Mesothelial cell of epicardium (in vitro differentiated cells): ENCODE measurements at places on chromosomes 11 and 22. TPM values are rescaled to one million over a fixed set of nuclear protein-coding genes. Genes with fewer than 3 reads are reported as not detected.

DNA sequence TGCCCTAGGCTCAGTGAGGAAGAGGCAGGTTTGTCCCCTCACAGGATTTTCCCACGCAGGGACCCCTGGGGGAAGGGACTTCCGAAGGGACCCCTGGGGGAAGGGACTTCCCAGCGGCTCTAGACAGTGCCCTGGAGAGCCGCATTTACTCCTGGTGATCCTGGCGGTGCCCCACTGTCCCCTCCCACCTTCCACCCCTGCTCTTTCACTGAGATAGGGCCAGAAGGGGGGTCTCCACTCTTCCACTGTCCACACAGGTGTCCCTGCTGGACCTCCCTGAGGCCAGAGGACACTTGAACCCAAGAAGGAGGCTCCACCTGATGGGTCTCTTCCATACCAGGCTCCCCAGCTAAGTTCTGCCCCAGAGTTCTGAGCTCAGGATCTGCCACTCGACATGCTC, 1333.9 kb downstream of the BRD1 start:
- no peak for DNase-seq

GRCh38 chr22:50184902-50185374, 775 bp upstream of the TRABD start:
- no peak for DNase-seq

DNA sequence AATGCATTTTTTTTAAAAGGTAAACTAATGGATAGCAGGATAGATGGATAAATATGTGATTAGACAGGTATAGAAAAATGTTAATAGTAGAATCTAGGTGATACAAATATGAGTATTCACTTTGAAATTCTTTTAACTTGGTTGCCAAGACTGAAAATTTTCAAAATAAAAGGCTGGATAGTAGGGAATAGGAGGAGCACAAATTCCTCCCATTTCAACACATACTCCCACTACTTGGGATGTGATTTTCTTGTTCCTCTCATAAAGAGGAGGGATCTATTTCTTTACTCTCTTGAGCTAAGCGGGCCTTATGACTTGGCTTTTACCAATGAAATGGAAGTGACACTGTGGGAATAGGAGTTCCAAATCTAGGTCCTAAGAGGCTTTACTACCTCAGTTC, 35.9 kb downstream of the PIK3C2A start:
- no peak for DNase-seq

- no peak for DNase-seq
Measured at GRCh38 chr22:50012211-50013181, at the start of gene IL17REL. TSS of gene IL17REL (minus strand) at chr22:50012765. CDS start at chr22:50012646, 119 bp downstream.

DNA sequence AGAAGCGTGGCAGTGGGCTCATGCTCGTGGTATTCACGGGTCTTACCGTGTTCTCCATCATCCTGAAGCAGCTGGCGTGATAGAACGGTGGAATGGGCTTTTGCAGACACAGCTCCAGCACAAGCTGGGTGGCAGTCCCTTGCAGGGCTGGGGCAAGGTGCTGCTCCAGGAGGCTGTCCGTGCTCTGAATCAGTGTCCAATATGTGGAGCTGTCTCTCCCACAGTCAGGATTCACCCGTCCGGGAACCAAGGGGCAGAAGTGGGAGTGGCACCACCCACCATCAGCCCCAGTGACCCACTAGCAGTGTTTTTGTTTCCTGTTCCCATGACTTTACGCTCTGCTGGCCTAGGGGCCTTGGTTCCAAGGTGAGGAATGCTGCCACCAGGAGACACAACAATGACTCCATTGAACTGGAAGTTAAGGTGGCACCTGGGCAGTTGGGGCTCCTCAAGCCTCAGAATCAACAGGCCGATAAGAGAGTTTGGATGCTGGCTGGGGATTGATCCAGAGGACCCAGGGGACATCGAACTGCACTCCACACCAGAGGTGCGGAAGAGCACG, 16.9 kb upstream of the CD81 start:
- DNase-seq = no peak

The OR51B4 gene
- 0.25 to 0.65 TPM (median 0.47 TPM) in 3 replicates for total RNA-seq

DNA sequence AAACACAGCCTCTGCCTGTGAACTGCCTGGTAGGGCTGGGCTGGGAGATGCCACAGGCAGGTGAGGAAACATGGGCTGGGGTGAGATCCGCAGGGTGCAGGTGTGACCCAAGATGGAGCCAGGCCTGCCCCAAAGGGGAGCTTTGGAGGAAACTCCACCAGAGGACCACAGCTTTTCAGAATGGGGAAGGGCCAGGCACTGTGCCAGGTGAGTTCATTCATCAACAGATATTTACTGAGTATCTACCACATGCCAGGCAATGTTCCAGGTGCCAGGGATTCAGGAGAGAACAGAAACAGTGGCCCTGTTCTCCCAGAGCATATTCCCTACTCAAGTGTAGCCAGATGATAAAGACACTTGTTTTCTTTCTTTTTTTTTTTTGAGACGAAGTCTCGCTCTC, 11.2 kb downstream of the RTN4RL2 start:
- no peak for DNase-seq

The TCN2 gene
- 15.3 to 15.5 TPM (median 15.4 TPM) in 3 replicates for total RNA-seq
